Astrocyte (in vitro differentiated cells and primary cell): ENCODE measurements at places on chromosomes 12 and 14. TPM values are rescaled to one million over a fixed set of nuclear protein-coding genes. Genes with fewer than 3 reads are reported as not detected.
A peak's percentile ranks its signal among the peaks of the same experiment; 100 is the strongest.

The A2M gene
- total RNA-seq = 4.2 and 10.7 TPM in 2 replicates

The CD163 gene
- total RNA-seq = not detected in 2 replicates

The EXOC3L4 gene
- not detected in 2 replicates for total RNA-seq

The DNAI7 gene
- total RNA-seq = 0.23 TPM in 1 of 2 replicates, not detected in the other

The PSMA3 gene
- total RNA-seq = 215 and 232 TPM in 2 replicates

The SLC6A12 gene
- 2.6 and 3.0 TPM in 2 replicates for total RNA-seq

The SERPINA5 gene
- 0.23 and 0.36 TPM in 2 replicates for total RNA-seq

The GLS2 gene
- total RNA-seq = 0.94 and 1.1 TPM in 2 replicates

DNA sequence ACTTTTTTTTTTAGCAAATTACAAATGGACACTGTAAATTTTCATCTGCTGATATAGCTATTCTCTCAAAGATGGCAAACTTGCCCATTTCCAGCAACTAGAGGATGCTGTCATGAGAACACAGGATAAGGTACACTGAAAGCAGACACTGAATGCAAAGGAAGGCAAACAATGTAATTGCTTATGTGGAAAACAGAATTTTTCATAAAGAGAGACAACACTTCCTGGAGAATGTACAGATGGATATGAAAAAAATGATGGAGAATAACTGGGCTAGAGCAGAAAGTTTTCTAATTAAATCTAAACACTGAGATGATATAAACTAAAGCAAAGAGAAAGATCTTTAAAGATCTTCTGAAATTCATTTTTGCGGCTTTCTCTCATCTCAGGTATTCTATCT is 581 bp downstream of the CD69 start:
- no peaks in the 10 kb centered on the region for H3K36me3 ChIP-seq
- no peak overlapping the region for H3K27ac ChIP-seq
- no peak overlapping the region for H3K4me3 ChIP-seq
- no peaks in the 10 kb centered on the region for H3K27me3 ChIP-seq
- no peaks in the 10 kb centered on the region for H3K4me1 ChIP-seq

DNA sequence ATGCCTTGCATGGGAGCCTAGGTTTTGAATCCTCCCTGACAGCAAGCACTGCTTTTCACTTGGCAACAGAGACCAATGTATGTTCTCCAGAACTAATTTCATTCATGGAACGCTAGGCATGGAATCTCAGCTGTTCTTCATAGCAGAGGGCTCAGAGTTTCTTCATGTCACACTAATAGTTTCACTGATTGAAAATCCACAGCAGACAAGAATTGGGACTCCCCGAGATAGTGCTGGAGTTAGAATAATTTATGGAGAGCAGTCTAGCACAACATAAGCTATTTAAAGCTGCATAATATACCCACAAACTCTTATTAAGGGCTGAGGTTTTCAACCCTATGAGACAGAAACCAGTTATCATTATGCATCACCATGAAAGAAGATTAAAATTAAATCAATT is 342.5 kb downstream of the TMEM132D start:
- no peaks in the 10 kb centered on the region for H3K36me3 ChIP-seq
- no peak for DNase-seq
- H3K4me1 ChIP-seq = peaks cover 20% of the 10 kb centered on the region
- H3K27me3 ChIP-seq = no peaks in the 10 kb centered on the region
- no peak overlapping the region for H3K27ac ChIP-seq
- no peak overlapping the region for H3K4me3 ChIP-seq

DNA sequence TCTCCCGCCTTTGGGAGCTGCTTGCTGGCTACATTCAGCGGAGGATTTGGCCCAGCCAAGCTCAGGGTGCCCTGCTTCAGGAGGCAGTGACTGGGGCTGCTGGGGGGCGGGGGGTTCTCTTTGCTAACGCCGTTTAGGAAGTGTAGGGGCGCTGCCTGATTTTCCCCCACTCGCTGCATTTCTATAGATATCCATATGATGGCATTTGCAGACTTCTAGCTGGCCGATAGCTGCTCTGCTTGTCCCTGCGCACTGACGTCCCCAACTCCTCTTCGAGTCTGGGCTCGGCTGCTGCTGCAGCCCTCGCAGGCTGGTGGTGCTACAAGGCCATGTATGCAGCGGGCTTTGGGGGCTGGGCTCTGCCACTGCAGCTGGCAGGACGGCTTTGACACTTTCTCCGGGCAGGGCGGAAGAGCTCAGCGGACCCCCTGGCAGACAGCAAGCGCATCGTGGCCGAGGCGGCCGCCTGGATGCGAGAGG is 3.1 kb downstream of the LRFN5 start:
- peaks cover 38% of the 10 kb centered on the region for H3K4me1 ChIP-seq
- peak overlapping the region; percentile 94 for H3K4me3 ChIP-seq
- H3K27ac ChIP-seq = no peak overlapping the region

DNA sequence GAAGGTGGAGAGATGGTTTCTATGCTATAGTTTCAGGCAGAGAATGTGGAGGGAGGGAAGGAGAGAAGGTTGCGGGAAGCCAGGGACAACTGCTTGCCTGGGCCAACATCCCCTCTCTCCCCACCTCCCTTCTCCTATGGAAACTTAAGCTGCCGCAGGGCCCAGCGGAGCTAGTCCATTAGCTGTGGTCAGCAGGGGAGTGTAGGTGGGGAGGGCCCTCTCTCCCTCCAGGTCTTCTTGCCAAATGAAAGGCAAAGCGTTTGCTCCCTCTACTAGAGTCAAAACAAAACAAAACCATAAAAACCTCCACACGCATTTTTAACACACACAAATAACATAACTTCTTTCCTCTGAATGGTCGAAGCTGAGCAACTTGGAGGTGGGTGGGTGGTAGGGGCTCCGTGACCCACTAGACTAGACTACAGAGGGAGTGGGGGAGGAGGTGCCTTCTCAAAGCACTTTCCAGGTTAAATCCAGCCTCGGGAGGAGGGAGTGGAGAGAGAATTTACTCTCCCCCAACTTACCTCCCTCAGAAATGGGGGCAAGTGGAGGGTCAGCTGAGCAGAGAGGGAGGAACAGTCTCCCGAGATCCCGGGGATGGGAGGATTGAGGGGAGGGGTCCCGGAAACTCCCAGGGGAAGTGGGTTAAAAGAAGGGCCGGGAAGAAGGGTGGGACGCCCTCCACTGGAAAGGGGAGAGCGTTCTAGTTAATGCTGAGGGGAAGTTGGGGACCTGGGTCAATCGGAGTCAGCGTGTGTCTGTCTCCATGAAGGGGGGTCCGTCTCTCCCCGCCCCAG is 4.6 kb upstream of the CACNB3 start:
- no peaks in the 10 kb centered on the region for H3K27me3 ChIP-seq
- peaks cover 45% of the 10 kb centered on the region for H3K4me1 ChIP-seq
- H3K36me3 ChIP-seq = no peaks in the 10 kb centered on the region
- peak; percentile 53 for DNase-seq

DNA sequence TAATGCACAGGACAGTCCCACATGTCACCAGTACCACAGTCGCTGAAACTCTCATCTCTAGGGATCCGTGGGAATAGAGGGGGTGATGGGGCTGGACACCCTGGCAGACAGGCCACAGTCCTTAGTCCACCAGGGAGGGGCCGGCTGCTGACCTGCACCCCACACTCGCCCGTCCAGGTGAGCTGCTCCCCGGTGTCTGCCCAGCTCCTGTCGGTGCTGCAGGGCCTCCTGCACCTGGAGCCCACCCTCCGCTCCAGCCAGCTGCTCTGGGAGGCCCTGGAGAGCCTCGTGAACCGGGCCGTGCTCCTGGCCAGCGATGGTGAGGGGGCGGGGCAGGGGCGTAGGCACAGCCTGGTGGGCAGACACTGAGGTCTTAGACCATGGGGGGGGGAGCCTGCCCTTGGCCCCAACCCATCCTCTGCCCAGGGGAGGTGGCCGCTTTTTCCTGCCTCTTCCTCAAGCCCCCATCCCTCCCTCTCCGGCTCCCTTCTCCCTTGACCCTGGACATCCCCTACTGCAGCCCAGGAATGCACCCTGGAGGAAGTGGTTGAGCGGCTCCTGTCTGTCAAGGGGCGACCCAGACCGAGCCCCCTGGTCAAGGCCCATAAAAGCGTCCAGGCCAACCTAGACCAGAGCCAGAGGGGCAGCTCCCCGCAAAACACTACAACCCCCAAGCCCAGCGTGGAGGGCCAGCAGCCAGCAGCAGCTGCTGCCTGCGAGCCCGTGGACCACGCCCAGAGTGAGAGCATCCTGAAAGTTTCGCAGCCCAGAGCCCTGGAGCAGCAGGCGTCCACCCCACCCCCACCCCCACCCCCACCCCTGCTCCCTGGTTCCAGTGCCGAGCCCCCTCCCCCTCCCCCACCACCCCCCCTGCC is 17.1 kb upstream of the ADSS1 start:
- H3K4me3 ChIP-seq = no peak overlapping the region
- H3K27me3 ChIP-seq = no peaks in the 10 kb centered on the region
- DNase-seq = no peak
- peaks cover 9% of the 10 kb centered on the region for H3K4me1 ChIP-seq
- H3K36me3 ChIP-seq = peaks cover 9% of the 10 kb centered on the region

DNA sequence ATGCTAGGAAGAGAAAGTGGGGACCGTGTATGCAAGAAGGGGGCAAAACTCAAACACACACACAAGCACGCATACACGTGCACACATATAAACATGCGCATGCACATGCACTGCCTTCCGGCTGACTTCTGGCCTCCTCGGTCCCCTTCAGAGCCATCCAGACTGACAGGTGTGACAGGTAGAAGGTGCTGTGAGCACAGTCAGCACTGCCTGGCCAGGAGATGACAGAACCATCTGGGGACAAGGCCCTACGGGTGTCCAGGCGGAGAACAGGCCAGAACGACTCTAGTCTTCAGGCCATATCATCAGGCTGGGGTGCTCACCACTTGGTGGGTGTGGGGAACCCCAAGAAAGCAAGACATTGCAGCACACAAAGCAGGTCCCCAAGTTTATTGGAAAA is 7.3 kb downstream of the KRT83 start:
- H3K4me3 ChIP-seq = no peak overlapping the region
- H3K36me3 ChIP-seq = no peaks in the 10 kb centered on the region
- no peaks in the 10 kb centered on the region for H3K4me1 ChIP-seq
- DNase-seq = no peak
- no peak overlapping the region for H3K27ac ChIP-seq

GRCh38 chr12:84937415-84937814 is 24.8 kb upstream of the SLC6A15 start:
- no peaks in the 10 kb centered on the region for H3K36me3 ChIP-seq
- H3K4me3 ChIP-seq = no peak overlapping the region
- no peak for DNase-seq
- H3K27ac ChIP-seq = no peak overlapping the region

DNA sequence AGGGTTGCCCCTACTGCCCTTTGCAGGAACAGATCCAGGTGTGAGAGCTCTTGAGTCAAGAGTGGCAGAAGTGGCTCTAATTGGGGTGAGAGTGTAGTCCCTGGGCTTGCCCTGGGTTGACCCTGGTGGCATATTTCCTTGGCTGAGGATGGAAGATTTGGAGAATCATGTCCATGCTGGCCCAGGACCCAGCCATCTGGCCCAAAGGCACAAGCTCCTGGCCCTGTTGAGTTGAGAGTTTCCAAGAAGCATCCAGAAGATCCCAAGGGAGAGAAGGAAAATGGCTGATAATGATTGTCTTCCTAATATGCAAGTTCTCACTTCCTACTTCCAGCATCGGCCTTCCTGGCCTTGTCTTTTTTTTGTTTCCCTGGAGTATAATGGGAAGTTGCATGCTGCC is 55.5 kb upstream of the SRSF5 start:
- H3K4me3 ChIP-seq = no peak overlapping the region
- H3K36me3 ChIP-seq = peaks cover 7% of the 10 kb centered on the region
- no peak for DNase-seq
- no peak overlapping the region for H3K27ac ChIP-seq

- no peak for DNase-seq
- no peak overlapping the region for H3K4me3 ChIP-seq
- no peaks in the 10 kb centered on the region for H3K36me3 ChIP-seq
- H3K4me1 ChIP-seq = no peaks in the 10 kb centered on the region
- H3K27me3 ChIP-seq = no peaks in the 10 kb centered on the region
These were observed 162.0 kb downstream of the UNC79 start for GRCh38 chr14:93592786-93593185.

DNA sequence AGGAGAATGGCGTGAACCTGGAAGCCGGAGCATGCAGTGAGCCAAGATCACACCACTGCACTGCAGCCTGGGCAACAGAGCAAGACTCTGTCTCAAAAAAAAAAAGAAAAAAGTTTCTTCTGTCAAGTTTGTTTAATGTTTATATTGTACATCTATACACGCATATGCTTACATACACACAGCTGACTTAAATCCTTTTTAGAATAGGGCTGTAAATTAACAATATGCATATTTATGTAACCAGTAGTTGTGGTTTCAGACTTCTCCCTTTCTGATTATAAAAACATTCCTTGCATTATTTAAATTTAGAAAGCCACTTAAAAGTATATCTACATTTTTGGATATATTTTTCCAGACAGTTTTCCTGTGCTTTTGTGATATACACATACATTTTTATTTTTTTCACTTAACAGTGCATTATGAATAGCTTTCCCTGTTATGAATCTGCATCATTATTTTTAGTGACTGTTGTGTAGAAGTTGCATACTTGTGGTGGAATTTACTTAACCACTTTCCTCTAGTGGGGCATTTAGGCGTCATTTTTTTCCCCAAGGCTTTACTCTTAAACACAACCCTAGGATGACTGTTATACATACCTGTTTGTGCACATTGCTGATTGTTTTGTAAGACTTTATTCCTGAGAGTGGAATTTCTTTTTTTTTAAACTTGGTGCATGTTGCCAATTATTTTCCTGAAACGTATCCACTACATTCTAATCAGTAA is 29.4 kb downstream of the POLR3B start:
- peak; percentile 91 for DNase-seq
- H3K36me3 ChIP-seq = no peaks in the 10 kb centered on the region
- no peaks in the 10 kb centered on the region for H3K4me1 ChIP-seq
- no peaks in the 10 kb centered on the region for H3K27me3 ChIP-seq

DNA sequence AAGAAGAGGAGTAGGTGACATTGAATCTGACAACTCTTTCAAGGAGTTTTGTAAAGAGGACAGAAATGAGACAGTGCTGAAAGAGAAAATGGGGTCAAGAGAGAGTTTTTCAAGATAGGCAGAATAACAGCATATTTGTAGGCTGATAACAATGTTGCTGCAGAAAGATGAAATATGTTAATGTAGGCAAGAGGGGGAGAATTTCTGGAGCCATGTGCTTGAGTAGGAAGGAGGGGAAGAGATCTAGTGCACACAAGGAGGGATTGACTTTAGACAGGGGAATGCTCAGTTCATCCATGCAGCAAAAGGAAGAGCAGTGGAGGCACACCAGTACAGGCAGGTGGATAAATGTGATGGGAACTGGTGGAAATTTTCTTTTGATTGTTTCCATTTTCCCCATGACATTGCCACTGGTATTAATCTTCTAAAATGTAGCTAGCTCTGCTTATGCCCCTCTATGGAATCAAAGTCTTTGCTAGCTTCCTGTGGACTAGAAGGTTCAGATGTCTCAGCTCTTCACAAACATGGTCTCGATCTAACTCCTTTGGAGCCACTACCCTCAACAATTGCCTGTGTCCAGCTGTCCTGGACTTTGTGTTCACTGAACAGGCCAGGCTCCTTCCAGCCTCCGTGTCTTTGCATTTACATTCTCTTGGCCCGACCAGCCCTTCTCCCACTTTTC is 9.1 kb downstream of the PROX2 start:
- no peak for DNase-seq
- no peaks in the 10 kb centered on the region for H3K4me1 ChIP-seq
- H3K36me3 ChIP-seq = no peaks in the 10 kb centered on the region
- peaks cover 9% of the 10 kb centered on the region for H3K27me3 ChIP-seq

GRCh38 chr12:14981049-14981448 is 8.2 kb downstream of the PDE6H start:
- DNase-seq = no peak
- H3K4me3 ChIP-seq = no peak overlapping the region
- no peak overlapping the region for H3K27ac ChIP-seq
- H3K36me3 ChIP-seq = no peaks in the 10 kb centered on the region
- H3K27me3 ChIP-seq = no peaks in the 10 kb centered on the region

- no peak overlapping the region for H3K4me3 ChIP-seq
- H3K36me3 ChIP-seq = no peaks in the 10 kb centered on the region
- peaks cover 4% of the 10 kb centered on the region for H3K4me1 ChIP-seq
- no peak overlapping the region for H3K27ac ChIP-seq
- H3K27me3 ChIP-seq = no peaks in the 10 kb centered on the region
These were observed 402.0 kb downstream of the SYT1 start for GRCh38 chr12:79266343-79267144.
